ENCODE measurements at places on chromosomes 3 and 15. TPM values are rescaled to one million over a fixed set of nuclear protein-coding genes. Genes with fewer than 3 reads are reported as not detected.

The ATP13A4 gene
- 1.6 TPM for total RNA-seq

The COL8A1 gene
- not detected for total RNA-seq

The GOLGA8Q gene
- total RNA-seq: not detected

DNA sequence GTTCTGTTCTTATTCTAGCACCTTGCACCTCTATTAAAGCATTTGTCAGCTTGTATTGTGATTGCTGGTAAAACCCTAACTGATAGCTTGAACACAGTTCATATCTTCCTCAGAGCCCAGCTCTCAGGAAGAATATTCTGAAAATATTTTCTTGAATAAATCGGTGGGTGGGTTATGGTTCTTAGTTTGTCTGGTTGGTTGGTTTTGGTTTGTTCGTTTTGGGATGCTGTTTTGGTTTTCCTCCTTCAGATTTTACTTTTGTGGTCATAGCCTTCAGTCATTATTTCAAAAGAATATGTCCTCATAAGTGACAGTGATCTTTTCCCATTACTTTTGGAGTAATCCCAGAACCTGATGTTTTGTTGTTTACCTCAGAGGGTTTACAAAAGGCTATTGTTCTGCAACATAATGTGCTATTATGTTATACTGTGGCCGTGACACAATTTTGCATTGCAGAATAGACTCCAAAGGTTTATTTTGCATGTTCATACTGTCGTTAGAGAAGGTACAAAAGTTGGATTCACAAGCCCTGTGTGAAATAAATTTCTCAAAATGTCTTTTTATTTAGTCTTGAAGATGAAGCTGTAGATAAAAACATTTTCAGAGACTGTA, 2.7 kb upstream of the TMEM87A start:
- DNase-seq: no peak

DNA sequence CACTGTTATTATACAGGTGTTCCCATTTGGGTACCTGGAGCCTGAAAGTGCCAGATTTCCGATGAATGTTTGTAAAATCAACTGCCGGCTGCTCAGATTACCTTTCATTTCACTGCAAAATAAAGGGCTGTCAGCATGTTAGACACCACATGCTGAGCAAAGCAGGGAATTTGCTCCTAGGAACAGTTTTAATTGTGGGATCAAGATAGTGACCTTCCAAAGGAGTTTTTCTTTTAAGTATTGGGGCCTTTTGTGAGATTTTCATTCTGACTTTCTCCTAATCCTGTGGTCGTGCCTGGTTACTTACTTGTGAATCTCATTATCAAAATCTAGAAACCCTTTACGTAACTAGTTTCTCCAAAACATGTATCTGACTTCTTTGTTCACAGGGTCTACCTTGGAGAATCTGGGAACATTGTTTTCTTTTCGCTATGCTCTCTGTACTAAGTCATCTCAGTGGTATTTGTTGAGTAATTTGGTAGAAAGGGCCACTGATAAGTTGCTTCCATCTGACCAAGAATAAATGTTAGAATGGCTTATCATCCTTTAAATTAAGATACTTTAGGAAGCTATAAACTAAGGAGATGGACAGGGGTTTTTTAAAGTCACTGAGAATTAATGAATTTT, 40.8 kb upstream of the LRTM1 start:
- DNase-seq: no peak

DNA sequence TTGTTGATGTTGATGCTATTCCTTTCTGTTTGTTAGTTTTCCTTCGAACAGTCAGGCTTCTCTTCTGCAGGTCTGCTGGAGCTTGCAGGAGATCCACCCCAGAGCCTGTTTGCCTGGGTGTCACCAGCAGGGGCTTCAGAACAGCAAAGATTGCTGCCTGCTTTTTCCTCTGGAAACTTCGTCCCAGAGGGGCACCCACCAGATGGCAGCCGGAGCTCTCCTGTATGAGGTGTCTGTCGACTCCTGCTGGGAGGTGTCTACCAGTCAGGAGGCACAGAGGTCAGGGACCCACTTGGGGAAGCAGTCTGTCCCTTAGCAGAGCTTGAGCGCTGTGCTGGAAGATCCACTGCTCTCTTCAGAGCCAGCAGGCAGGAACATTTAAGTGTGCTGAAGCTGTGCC, 303.2 kb downstream of the ZIC1 start:
- DNase-seq: no peak

GRCh38 chr3:67654844-67655177, 399 bp upstream of the SUCLG2 start:
- no peak for DNase-seq
